Breast epithelium (tissue), 4 donors: ENCODE measurements at places on chromosomes 6 and 20.

DNA sequence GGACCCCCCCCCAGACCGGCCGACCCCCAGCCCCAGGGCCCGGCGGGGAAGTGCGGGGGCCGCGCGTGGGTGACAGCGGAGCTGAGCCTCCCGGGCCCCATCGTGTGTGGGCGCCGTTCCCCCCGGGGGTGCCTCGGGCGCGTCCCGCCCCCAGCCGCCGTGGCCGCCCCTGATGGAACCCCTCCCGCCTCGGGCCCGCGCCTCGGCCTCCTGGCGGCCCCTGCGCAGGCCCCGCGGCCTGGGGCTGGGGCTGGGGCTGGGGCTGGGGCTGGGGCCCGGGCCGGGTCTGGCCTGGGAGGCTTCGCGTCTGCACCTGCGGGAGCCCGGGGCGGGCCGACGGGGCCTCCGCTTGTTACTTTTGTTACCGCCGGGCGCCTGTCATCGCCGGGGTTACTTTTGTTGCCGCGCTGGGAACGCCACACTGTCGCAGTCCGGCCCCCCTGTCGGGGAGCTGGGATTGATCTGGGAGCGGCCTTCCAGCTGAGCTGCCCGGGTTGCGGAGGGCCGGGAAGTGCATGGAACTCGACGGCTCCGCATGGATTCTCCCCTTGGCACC is 598 bp downstream of the OGFR start:
- H3K36me3 ChIP-seq = peaks cover 7% of the 10 kb centered on the region
- no peak for DNase-seq
- peak overlapping the region; percentile 86 for H3K27ac ChIP-seq
- no peaks in the 10 kb centered on the region for H3K27me3 ChIP-seq

- DNase-seq = no peak
- H3K36me3 ChIP-seq = no peaks in the 10 kb centered on the region
- no peak overlapping the region for H3K27ac ChIP-seq
- H3K4me1 ChIP-seq = no peaks in the 10 kb centered on the region
- no peak overlapping the region for H3K4me3 ChIP-seq
- H3K27me3 ChIP-seq = no peaks in the 10 kb centered on the region
These were observed 267.6 kb upstream of the SUPT3H start for GRCh38 chr6:45645302-45645701.

- DNase-seq = no peak
- no peak overlapping the region for H3K4me3 ChIP-seq
- H3K36me3 ChIP-seq = no peaks in the 10 kb centered on the region
- no peak overlapping the region for H3K27ac ChIP-seq
- H3K4me1 ChIP-seq = no peaks in the 10 kb centered on the region
- no peaks in the 10 kb centered on the region for H3K27me3 ChIP-seq
These were observed 121.7 kb upstream of the EXOC2 start for GRCh38 chr6:814378-815347.

DNA sequence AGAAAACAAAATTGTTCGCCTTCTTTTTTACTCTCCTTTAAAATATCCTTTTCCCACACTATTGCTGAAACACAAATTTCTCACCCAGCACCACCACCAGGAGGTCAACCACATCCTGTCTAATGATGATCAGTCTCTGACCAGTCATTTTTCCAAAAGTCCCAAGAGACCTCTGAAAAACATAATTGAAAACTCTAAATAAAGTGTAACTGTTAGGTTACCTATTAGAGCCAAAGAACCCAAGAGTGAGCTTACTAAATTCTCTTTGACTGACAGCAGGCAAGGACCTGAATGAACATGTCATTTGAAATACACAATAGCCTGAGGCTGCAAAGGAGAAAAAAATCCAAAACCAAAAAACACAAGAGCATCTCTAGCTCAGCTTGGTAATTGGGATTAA is 735.4 kb downstream of the CBLN4 start:
- no peak for DNase-seq
- no peaks in the 10 kb centered on the region for H3K36me3 ChIP-seq
- H3K4me1 ChIP-seq = no peaks in the 10 kb centered on the region
- no peak overlapping the region for H3K4me3 ChIP-seq
- no peaks in the 10 kb centered on the region for H3K27me3 ChIP-seq

- no peak for DNase-seq
- no peak overlapping the region for H3K27ac ChIP-seq
- no peaks in the 10 kb centered on the region for H3K4me1 ChIP-seq
- no peak overlapping the region for H3K4me3 ChIP-seq
- H3K27me3 ChIP-seq = no peaks in the 10 kb centered on the region
These were observed 35.0 kb upstream of the NELFCD start for GRCh38 chr20:58945965-58946631.

GRCh38 chr20:1331801-1332453 is 3.0 kb upstream of the SDCBP2 start:
- H3K27ac ChIP-seq = peak overlapping the region; percentile 98
- DNase-seq = no peak
- H3K36me3 ChIP-seq = no peaks in the 10 kb centered on the region

DNA sequence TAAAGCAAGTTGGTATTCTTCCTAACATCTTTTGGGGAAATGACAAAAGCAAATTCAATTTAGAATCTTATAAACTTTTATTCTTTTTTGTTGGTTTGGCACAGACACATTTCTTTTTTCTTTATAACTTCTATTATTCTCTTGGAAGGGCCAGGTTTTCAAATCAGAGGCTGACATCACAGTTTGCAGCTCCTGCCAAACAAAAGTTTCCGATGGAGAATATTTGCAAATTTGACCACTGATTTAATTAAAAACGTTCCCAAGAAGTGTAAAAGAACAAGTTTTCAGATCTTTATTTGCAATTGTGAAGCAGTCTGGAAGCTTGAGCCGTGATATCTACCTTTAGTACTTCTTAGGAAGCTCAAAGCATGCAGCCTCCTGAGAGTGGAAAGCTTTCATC is 53.8 kb upstream of the CD83 start:
- no peaks in the 10 kb centered on the region for H3K4me1 ChIP-seq
- H3K27me3 ChIP-seq = no peaks in the 10 kb centered on the region
- no peak overlapping the region for H3K27ac ChIP-seq
- DNase-seq = no peak
- H3K4me3 ChIP-seq = no peak overlapping the region

DNA sequence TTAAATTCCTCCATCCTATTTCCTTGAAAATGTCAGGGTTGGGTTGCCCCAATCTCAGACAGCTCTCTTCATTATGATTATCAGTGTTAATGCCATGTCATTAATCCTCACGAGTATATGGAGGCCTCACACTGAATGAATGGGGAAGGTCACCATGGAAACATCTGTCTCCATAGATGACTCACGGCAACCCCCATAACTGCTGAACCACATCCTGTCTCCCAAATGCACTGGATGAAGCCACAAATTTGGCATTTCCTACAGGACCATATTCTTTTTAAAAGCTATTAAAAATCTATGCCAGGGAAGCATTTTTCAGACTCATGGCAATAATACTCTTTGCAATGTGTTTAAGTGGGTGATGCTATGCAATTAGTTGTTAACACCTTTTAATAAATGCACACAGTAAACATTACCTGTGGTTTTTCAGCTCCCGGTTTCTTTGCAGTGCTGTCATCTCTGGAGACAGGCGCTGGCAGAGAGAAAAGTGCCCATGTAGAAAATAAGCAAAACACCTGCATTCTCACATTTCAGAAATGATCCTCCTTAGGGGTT is 80.1 kb upstream of the PTPRK start:
- H3K36me3 ChIP-seq = no peaks in the 10 kb centered on the region
- no peak for DNase-seq
- no peak overlapping the region for H3K4me3 ChIP-seq
- H3K4me1 ChIP-seq = no peaks in the 10 kb centered on the region
- H3K27me3 ChIP-seq = no peaks in the 10 kb centered on the region
